ENCODE measurements at places on chromosomes 7 and 10.

- DNase-seq = no peak
Observed at GRCh38 chr10:5199398-5199797, 2.8 kb downstream of the AKR1C4 start.

GRCh38 chr7:108468246-108468645, 12.0 kb upstream of the NRCAM start:
- DNase-seq = no peak

GRCh38 chr7:151673216-151673615, 153.5 kb upstream of the RHEB start:
- DNase-seq = no peak

- no peak for DNase-seq
Observed at GRCh38 chr10:71532878-71533277, 136.2 kb downstream of the CDH23 start.

GRCh38 chr7:47478926-47479711, 102.8 kb downstream of the TNS3 start:
- DNase-seq = no peak

DNA sequence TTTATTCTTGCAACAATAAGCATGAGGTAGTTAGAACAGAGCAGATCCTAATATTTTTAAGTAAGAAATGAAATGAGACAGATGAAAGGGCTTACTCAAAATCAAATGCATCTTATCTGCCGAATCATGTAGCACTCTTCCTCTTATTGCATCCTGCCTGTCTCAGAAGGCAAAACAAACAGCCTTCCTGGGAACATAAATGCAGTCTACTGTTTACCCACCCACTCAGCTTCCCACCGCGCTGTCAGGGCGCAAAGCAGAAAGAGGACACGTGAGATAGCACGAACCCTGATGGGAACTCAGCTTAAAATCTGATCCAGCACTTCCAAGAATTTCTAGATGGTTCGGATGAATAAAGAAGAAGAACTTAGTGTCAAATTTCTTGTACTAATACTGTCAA, 114.4 kb upstream of the CDK1 start:
- no peak for DNase-seq

GRCh38 chr10:50622706-50623662, 772 bp downstream of the SGMS1 start:
- DNase-seq = no peak

GRCh38 chr10:26959841-26960240, 99.1 kb upstream of the ABI1 start:
- DNase-seq = no peak

DNA sequence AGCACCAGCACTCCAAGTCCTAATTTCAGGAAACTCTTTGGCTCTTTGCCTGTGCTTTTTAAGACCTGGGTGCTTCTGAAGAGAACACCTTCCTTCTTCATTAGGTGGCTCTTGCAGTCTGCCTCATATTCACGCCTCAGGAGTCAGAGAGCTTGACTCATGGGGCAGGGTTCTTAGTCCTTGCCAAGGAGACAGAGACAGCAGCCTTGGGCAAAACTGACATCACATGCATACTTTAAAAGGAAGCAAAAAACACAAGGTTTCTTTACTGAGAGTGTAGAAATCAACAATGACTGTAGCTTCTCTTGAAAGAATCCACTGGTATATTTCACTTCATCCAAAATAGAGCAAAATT, 780.6 kb downstream of the INHBA start:
- peak; percentile 71 for DNase-seq

- peak; percentile 42 for DNase-seq
Observed at GRCh38 chr7:7953806-7954205, 14.8 kb upstream of the GLCCI1 start.

DNA sequence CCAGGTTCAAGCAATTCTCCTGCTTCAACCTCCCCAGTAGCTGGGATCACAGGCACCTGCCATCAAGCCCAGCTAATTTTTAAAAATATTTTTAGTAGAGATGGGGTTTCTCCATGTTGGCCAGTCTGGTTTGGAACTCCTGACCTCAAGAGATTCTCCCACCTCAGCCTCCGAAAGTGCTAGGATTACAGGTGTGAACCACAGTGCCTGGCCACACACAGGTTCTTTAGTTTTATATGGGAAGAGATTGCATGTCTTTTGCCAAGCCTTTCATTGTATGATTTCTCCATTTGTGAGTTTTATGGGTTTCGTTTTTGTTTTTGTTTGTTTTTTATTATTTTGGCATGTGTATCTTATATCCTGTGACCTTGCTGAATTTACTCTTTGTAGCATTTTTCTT, 40.9 kb downstream of the C1GALT1 start:
- DNase-seq = no peak

DNA sequence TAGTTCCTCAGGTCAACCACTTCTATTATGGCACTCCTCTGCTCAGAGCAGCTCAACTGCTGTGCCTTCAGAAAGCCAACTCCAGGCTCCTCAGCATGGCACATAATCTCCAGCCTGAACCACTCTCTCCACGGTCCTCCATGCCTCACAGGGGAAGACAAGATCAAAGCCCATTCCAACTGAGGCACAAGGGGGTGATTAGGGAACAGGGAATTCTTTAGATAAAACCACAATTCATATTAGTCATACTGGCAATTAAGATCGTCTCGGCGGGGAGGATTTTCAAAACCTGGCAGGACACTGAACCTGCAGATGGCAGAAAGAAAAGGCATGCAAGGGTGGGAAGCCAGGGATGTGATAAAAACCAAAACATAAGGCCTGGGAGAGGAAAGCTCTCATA, 361.6 kb downstream of the FGFR2 start:
- no peak for DNase-seq

DNA sequence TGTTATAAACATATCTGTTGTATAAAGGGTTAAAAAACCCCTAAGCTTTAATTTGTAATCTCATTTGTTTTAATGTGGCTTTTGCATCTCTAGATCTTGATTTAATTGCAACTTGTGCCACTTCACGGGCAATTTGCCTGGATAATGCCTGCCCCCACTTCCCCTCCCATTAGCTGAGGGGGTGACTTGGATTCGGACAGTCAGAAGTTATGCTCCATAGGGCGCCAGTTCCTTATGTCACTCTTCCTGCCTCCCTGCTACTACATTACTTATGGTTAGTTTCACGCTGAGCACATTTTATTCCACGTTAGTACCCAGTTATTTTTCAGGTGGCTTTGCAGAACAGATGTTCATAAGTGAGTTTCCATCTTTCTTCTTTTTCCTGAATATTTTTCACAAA, 1015.2 kb upstream of the PHF14 start:
- DNase-seq = no peak

- DNase-seq = no peak
Observed at GRCh38 chr7:95630702-95631458, 34.6 kb upstream of the PDK4 start.

DNA sequence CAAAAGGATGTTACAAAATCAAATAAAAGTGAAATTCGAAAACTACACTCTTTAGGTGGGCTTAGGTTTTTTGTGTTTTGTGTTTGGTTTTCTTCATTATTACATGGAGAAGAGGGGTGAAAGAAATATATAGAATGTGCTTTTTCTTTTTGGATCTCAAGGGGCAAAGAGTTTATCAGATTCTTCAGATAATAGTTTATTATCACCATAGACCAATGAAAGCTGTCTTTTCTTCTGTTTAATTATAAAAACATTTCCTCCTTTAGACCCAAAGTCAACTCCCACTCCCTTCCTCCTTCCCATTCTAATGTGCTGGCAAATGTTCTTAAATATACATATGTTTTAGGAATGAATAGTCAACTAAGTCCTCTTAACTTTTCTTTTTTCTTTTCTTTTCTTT, 167.6 kb downstream of the AKR1D1 start:
- DNase-seq = no peak

DNA sequence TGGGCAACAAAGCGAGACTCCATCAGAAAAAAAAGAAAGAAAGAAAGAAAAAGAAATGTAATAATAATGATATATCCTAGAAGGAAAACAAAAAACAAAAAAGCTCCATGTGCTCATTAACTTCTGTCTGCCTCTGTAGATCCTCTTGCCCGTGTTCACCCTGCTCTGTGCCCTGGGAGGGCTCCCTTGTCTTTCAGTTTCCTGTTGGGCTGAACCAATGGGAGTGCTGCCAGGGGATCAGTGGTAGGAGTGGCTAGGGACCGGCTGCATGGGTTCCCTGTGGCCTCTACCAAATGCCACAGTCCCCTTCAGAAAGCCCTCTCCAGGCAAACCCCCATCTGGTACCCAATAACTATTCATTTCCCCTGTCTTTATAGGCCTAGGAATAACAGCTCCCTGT, 51.8 kb upstream of the PARD3 start:
- no peak for DNase-seq
